ENCODE measurements at places on chromosomes 12 and 14.

DNA sequence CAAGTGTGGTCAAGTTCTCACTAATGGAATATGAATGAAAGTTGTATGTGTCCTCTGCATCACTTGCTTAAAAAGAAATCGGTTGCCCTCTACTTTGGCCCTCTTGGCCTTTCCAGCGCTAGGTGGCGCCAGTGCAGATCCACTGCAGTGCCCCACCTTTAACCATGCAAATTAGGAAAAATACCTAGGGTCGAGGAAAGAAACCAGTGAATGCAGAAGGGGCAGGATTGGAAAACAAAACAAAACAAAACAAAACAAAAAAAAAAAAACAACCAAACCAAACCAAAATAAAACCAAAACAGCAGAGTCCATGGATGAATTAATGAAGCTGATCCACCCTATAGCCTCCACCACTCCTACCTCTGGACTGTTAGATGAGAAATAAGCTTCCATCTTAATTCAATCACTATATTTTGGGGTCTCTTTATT is 12.9 kb upstream of the NEMF start:
- peak; percentile 75 for DNase-seq

DNA sequence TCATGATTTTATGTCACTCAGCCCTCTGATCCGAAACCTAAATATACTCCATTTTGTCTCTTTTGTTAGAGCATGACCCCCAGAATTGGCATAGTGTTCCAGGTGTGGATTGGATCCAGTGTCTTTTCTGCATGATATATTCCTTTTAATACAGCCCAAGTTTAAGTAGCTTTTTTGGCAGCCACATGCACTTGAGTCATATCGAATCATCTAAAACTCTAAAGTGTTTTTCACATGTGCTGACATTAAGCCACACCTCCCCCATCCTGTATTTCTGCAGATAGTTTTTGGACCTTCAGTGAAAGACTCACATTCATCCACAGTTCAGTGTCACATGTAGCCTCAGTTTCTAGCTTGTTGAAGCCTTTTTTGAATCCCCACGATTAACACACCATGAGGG is 30.6 kb downstream of the BORCS5 start:
- no peak for DNase-seq

GRCh38 chr14:61889914-61890351 is 127.7 kb downstream of the SNAPC1 start:
- no peak for DNase-seq

GRCh38 chr12:79454338-79454843 is 236.4 kb downstream of the PAWR start:
- DNase-seq, result no peak
